ENCODE measurements at places on chromosomes 2 and 18.

- peak; percentile 47 for DNase-seq
These were observed 49.3 kb downstream of the OLA1 start for GRCh38 chr2:174198846-174199564.

- DNase-seq, result no peak
These were observed 243.5 kb downstream of the STK39 start for GRCh38 chr2:168003876-168004275.

DNA sequence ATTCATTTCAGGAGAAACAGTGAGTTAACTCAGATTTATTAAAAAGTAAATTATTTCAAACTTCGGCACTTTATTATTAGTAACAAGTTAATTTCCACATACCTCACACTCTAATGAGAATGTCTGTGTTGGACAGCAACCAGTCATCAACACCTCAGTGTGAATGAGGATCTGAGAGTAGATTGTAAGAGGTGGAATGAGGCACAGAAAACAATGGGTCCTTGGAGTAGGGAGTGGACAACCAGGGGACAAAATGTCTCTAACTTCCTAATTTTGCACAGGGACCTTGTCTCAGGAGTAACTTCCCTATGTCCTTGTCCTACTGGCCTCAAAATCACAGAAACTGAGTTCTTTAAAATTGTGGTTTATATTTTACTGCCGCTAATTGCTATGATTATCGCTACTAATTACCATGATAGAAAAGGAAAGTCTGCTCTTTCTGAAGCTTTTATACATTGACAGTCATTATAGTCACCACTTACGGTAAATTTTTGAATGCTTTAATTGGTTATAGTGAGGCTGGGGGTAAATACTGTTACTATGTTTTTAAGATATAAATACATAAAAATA lies 82.2 kb upstream of the LRPPRC start:
- DNase-seq, result no peak

DNA sequence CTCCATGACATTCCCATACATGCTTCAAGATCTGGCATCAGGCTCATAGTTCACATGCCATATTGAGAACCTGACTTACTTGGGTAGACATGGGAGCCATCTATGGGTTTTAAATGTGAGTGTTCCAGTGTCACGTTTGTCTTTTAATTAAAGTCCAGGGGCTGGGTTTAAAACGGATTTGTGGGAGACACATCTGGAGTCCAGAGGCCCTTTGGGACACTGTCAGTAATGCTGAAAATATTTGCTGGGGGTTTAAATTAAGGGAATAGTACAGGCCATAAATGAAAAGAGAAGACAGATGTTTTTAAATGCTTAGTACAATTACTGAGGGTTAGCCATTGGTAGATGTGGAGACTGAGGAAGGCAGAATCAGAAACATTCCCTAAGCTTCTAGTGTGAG lies 478.0 kb downstream of the PID1 start:
- DNase-seq, result no peak

DNA sequence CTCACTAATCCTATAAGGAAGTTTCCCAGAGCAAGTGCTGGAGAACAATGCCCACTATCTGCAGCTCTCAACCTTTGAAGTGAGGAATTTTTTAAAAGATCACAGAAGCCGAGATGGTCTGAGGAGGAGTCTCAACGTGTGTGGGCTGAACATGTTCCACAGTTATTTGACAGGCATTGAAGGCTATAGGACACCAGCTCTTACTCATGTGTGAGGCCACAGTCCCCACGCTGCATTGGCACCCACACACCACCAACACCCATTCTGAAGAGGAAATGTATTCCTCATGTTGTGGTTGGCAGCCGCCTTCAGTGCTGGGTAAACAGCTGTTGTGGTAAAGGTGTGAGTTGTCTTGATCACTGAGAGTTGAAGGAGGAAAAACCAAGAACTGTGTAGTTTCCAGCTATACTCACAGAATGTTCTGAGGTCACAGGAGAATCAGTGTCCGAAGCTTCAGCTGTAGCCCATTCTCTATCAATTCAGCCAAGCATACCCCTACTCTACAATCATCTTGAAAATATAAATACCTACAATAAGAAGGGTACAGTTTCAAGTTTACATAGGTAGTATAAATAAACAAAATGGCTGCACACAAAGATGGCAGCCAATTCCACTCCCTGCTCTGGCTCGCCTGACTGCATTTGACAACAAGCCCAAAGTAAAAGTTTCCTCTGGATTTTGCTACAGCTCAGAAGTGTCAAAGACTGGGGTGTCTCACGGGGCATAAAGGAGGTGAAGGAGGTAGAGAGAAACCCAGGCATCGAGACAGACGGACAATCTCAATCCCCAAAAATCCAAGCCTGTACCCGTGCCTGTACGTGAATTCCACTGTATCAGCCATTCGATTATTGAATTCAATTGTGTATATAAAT lies 12.1 kb downstream of the CD226 start:
- no peak for DNase-seq

- DNase-seq, result no peak
These were observed 786.6 kb upstream of the RAB6C start for GRCh38 chr2:129192841-129193253.

- no peak for DNase-seq
These were observed 149.8 kb downstream of the AGPS start for GRCh38 chr2:177542396-177542795.

DNA sequence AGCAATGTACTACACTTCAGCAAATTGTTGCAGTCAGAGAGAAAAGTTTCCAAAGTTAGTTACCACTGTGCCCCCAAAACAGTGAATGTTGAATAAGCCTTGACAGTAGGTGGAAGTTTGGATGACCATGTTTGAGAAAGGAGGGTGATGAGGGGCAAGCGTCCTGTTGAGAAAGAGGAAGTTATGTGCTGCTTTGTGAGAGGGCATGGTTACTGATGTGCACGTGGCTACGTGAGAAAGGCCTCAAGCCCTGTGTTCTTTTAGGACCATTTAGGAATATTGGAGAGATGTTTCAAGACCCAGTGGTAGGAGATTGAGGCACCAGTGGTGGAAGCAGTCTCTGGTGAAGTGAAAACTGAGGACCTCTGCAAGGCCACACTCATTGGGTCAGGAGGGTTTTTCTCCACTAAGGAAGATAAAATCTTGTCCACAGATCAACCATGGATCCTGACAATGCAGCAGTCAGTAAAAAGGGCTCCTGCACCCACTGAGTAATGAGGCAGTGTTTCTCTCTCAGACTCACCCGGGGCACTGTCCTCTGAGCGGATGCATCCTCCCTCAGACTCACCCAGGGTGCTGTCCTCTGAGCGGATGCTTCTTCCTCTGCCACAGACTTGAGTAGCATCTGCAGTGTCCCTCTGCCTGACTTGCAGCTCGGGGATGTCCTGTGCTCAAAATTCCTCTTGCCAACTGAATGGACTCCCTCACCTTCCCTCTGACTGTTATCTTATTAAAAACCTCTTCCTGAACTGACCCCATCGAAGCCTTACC lies 34.7 kb upstream of the ACTR3 start:
- no peak for DNase-seq

GRCh38 chr18:44792456-44793061 lies 111.9 kb downstream of the SETBP1 start:
- DNase-seq, result no peak

DNA sequence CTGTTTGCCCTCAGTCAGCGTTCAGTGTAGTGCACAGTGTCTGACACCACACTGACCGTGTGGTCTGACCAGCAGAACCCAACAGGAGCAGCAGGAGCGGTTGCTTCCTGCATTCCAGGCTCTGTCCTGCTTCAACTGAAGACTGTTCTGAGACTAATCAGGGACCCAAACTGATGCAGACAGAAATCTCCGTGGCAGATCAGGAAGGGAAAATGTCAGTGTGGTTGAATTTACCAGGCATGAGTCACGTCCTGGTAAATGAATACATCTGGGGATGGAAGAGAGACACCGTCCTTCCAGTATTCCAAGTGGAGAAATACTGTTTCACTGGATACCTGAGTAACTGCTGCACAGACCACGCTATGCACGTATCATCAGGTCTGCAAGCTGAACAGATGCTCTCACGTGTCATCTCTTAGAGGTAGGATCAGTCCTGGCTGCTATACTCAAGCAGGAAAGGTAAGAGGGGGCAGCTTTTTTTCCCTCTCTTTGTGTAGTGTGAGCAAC lies 223.6 kb upstream of the EPAS1 start:
- DNase-seq, result peak; percentile 98

GRCh38 chr18:23207994-23208393 lies 72.7 kb downstream of the CABLES1 start:
- DNase-seq, result no peak

- DNase-seq, result peak; percentile 91
These were observed 63.3 kb downstream of the BOD1L2 start for GRCh38 chr18:57210107-57210715.

- DNase-seq, result no peak
These were observed 78.5 kb downstream of the KLF7 start for GRCh38 chr2:207087046-207087902.

GRCh38 chr2:55141572-55142413 lies 90.3 kb downstream of the CLHC1 start:
- no peak for DNase-seq

GRCh38 chr2:10647441-10647840 lies 42.3 kb downstream of the NOL10 start:
- DNase-seq, result no peak
